ENCODE measurements at places on chromosomes 2 and 18.

GRCh38 chr2:236908439-236909192 lies 177.1 kb upstream of the COPS8 start:
- DNase-seq, result no peak

DNA sequence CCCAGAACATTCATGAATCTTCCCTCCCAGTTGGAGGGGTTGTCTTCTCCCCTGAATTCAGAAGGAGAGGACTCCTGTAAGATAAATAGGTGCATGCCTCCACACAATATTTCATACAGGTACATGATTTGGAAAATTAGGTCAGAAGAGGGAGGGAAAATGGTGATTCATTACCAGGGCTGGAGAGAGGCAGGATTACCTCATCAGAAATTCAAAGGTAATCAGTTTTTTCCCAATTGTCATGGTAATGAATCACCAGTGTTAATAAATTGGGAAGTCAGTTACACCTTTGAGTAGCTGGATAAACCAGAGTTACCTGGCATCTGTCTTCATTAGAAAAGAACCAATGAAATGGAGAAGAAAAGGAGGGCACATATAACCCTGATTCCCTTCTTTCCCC lies 128.5 kb downstream of the EN1 start:
- no peak for DNase-seq

- DNase-seq, result no peak
Observed at GRCh38 chr2:38446906-38447561, 70.0 kb upstream of the ATL2 start.

GRCh38 chr2:144644549-144644948 lies 124.6 kb upstream of the ZEB2 start:
- DNase-seq, result no peak

DNA sequence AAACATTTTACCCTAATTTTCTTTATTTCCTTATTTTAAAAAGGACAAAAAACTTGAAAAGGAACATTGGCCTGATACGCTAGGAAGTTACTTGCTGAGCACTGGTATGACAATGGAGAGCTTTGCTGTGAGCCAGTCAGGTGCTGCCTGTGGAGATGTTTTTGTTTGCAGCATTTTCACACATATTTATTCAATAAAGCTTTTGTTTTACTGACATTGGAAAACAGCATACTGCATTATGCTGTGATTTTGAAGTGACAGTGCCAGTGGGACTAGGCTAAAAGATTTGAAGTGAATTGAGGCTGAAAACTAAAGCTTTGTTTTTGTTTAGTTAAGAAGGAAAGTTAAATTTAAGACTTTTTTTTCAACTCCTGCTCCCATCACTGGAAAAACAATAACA lies 470.7 kb upstream of the ZEB2 start:
- DNase-seq, result no peak

DNA sequence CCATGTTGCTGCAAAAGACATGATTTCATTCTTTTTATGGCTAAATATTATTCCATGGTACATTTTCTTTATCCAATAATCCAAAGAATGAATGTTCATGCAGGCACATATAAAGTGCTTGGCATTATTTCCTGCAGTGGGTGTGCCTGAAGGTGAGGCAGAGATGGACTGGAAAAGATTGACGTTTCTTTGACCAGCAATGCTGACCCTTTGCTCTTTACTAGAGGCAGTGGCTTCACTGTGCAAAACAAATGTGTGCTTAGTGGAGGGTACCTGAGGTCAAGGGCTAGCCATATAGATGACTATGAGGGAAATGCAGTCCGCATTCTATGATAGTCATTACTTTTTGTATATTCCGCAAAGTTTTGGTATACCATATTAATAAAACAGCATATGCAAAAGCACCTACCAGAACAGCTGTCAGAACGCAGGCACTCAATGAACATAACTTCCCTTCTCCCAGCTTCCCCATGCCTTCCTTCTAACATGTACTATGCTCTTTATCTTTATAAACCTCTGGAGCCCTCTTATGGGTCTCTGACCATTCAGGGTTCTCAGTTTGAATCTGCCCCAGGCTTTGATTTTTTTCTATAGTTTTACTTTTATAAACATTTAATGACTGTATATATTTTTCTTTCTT lies 32.6 kb upstream of the CPS1 start:
- no peak for DNase-seq

GRCh38 chr2:177396703-177397460 lies 4.3 kb downstream of the AGPS start:
- DNase-seq, result no peak

GRCh38 chr18:11154368-11154989 lies 5.1 kb upstream of the PIEZO2 start:
- no peak for DNase-seq

GRCh38 chr2:54049365-54049764 lies 66.0 kb upstream of the ACYP2 start:
- DNase-seq, result no peak

DNA sequence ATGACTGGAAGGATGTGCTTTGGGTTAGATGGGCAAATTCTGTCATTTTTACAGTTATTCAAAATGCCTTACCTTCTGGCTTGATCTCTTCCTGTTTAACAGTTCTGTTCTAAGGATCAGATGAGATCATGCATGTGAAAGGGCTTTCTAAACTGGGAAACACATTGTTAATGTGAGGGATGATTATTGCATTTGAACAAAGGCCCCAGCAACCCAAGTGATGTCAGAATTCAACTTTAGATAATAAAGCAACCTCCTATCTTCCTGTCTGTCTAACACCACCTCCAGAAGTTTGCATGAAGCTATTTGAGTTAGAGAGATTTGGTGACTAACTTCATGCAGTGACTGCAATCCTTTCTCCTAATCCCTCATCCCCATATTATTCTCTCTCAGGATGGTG lies 77.8 kb upstream of the B3GNT2 start:
- DNase-seq, result no peak

- DNase-seq, result no peak
Observed at GRCh38 chr2:109070290-109070689, 58.7 kb upstream of the SH3RF3 start.

DNA sequence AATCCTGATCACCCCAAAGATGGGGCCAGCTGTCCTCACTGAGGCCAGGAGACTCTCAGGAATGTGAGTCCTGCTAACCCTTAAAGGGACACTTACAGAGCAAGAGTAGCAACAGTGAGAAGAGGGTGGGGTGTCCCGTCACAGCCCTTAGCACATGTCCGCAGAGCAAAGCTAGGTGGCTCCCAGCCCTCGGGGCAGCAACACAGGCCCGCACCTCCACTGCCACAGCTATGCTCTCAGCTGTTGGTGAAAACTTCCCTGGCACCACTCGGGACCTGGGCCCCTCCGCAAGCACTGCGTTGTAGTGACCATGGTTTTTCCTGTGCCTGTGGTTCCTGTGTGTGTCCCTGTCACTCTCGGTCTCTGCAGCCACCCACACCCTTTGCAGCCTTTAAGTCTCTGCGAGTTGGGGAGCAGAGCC lies 76.4 kb upstream of the UXS1 start:
- no peak for DNase-seq

- peak; percentile 48 for DNase-seq
Observed at GRCh38 chr2:64263315-64263714, 119.1 kb upstream of the PELI1 start.

- no peak for DNase-seq
Observed at GRCh38 chr18:22063102-22063501, 106.3 kb upstream of the GATA6 start.

- DNase-seq, result no peak
Observed at GRCh38 chr2:173922760-173923159, 42.4 kb downstream of the SP3 start.

- DNase-seq, result no peak
Observed at GRCh38 chr2:151711025-151711424, 23.3 kb downstream of the NEB start.

DNA sequence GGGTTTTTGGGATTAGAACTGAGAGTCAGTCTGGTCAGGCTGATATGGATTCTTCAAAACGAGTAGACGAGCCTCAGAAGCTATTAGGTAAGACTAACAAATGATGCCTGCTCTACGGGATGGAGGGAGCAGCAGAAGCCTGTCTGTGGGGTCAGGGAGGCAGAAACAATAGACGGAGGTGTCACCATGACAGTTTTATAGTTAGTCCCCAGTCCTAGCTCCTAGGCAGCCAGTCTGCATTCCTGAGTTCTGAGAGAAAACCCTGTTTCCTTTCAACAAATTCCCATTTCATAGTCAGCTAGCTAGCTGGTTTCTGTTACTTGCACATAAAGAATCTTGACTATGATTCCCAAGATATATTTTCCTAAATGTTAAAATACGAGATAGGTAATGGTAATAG lies 542.1 kb downstream of the PID1 start:
- no peak for DNase-seq

- DNase-seq, result peak; percentile 43
Observed at GRCh38 chr2:223414646-223415045, 187.5 kb downstream of the SCG2 start.

DNA sequence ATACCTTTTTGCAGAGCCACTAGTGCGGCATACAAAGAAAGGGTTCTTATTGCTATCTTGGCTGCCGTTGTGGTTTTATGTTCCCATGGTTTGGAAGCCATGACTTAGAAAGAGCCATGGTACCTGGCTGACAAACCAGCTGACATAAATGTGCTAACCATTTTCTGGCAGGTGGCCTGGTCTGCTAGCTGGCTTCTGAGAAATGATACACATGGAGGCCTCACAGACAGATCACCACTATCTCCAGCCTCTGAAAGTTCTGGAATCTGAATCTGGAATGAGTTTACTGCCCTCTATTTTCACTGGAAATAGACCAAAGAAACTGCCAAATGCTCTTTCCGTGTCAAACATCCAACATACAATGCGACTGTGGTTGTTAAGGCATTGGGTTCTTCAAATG lies 123.7 kb downstream of the QPCT start:
- DNase-seq, result peak; percentile 50

GRCh38 chr2:177124371-177124770 lies 88.2 kb upstream of the HNRNPA3 start:
- no peak for DNase-seq

GRCh38 chr2:28447943-28448792 lies 47.7 kb upstream of the PLB1 start:
- no peak for DNase-seq

DNA sequence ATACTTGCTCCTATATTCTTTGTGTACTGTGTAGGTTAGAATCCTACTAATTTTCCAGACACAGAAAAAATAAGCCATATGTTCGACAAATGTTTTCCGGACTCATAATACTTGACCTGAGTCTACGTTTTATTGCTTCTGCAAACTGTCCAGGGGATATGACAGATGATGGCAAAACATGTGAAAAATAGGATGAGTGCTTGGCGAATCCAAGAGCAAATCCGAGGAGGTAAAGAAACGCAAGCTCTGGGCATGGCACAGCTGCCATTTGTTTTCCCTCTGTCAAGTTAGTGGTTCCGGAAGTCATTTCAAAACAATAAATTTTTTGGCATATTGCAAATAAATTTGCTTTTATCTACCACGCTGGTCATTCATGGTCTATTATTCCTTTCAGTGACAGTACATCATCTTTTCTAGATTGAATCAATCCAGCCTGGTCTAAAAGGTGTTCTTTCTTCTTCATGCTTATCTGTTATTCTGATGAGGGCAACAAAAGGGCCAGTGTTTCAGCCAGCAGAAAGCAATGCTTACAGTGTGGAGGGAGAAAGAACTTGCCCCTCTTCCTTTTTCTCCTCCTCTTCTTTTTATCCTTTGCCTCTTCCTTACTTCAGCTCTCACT lies 476.1 kb upstream of the SOX11 start:
- DNase-seq, result no peak

DNA sequence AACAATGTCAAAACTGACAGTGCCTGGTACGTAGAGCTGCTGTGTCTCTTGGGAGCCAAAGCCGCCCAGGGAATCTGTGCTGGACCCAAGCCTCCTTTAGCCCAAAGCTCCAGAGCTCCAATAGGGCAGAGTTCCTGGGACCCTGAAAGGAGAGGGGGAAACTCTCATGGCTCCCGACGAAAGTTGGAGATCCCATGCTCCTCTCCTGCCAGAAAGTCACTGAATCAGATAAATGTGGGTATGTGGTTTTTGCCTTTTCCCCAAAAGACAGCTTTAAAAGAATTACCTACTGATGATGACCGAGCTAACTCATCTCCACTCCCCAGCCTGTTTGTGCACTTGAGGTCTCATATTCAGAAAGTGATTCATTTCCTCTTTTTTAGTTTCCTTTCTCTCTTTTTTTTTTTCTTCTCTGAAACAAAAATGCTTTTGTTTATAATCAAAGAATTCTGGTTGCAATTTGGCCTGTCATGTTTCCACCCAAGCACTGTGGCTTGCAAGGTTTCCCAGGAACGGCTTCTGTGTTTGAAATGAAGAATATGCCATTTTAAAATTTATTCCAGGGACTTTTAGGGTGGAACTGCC lies 14.1 kb upstream of the PMAIP1 start:
- no peak for DNase-seq

DNA sequence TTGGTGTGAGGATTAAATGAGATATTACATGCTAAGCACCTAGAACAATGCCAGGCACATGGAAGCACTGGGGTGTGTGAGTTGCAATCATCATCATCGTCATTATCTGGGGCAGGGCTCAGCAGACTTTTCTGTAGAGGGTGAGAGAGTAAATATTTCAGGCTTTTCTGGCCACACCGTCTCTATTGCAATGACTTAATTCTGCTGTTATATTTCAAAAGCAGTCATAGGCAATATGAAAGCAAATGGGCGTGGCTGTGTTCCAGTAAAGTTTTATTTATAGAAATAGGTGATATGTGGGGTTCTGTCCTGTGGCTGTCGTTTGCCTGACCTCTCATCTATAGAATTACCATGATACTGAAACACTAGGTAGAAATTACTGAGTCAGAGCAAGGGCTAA lies 60.6 kb downstream of the IL1R2 start:
- DNase-seq, result no peak

DNA sequence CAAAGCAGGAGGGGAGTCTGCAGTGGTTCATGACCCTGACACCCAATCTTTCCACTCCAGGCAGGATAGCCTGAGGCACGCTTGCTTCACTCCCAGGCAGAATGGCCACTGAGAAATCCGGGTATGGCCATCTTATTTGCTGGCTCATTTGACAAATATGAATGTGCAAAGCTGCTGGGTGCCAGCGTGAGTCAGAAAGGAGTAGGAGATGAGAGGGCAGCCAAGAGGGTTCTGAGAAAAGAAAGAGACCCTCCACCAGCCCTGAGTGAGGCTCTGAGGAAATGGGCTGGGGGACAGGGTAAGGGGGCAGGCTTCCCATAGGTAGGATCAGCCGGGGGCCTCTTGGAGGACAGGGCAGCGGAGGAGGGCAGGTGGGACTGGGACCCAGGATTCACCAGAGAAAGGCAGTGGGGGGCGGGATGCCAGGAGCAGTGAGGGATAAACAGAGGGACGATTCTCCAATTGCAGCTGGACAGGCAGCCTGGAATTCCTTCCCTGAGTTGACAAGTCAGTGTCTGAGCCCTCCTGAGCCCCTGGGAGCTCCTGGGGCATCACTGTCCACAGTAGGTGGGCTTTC lies 15.2 kb downstream of the RAMP1 start:
- DNase-seq, result no peak

- no peak for DNase-seq
Observed at GRCh38 chr2:236237468-236238190, 26.6 kb downstream of the ASB18 start.

GRCh38 chr2:212421556-212422334 lies 116.9 kb downstream of the ERBB4 start:
- no peak for DNase-seq

GRCh38 chr18:43805646-43806194 lies 528.4 kb upstream of the SYT4 start:
- no peak for DNase-seq

All from right hindlimb (tissue), 1 donor.